ENCODE measurements at places on chromosomes 1 and 21. TPM values are rescaled to one million over a fixed set of nuclear protein-coding genes. Genes with fewer than 3 reads are reported as not detected.

FCRL4 gene
- not detected for total RNA-seq

CFAP74 gene
- 0.83 TPM for total RNA-seq

PDE4DIP gene
- 108 TPM for total RNA-seq

HES3 gene
- total RNA-seq: not detected

Measured in Peyer's patch (tissue), 4 donors.